ENCODE measurements at places on chromosomes 2 and 18.
A peak's percentile ranks its signal among the peaks of the same experiment; 100 is the strongest.

DNA sequence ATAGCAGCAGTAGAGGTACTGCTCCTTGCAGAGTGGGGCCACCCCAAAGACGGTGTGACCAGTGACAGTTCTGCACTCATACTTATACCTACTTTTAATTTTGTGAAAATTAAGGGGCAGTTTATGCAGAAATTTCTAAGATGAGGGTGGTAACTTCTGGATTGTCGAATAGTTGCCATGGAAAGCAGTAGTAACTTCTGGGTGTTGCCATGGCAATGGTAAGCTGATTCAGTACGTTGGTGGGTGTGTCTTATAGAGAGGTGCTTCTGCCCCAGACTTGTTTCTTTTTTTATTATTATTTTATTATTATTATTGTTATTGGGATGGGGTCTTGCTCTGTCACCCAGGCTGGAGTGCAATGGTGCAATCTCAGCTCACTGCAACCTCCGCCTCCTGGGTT, 82.8 kb upstream of the L3MBTL4 start:
- no peak for DNase-seq

DNA sequence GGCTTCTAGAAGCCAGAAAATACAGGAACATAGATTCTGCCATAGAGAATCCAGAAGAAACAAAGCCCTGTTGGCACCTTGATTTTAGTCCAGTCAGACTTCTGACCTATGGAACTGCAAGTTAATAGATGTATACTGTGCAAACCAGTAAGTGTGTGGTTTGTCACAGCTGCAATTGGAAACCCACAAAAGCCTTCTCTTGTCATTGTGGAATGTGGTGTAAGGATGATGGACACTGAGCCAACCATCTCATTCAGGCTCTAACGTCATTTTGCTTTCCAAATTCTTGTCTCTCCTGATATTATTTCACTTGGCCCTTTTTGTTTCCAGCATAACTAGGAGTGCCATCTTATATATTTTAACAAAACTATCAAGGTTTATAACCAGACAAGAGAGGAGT, 369.5 kb upstream of the SMIM21 start:
- no peak for DNase-seq

GRCh38 chr2:181991171-181991885, 5.7 kb downstream of the PPP1R1C start:
- DNase-seq: no peak

GRCh38 chr2:111134055-111134454, 13.3 kb downstream of the BCL2L11 start:
- no peak for DNase-seq

- DNase-seq: no peak
These were observed 173.9 kb downstream of the HDAC4 start for GRCh38 chr2:239226677-239227581.

GRCh38 chr2:75099521-75099922, 99.8 kb downstream of the TACR1 start:
- DNase-seq: no peak

- no peak for DNase-seq
These were observed 17.5 kb downstream of the GPR35 start for GRCh38 chr2:240642806-240643092.

DNA sequence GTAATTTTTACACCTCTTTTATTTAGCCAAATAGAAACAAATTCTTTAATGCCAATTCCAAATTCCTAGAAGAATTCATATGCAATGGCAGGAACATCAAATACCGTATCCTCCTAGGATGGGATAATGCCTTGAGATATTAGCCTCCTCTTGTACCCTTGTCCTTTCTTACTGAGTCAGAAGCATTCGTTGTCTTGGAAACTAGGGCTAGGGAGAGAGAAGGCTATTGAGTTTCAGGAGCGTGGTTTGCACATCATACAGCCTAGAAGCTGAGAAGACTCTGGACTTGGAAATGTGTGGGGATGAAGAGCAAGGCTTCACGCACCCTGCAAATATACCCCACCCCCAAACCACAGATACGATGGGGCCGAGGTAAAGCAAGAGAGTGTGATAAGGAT, 300.7 kb downstream of the SP3 start:
- no peak for DNase-seq

DNA sequence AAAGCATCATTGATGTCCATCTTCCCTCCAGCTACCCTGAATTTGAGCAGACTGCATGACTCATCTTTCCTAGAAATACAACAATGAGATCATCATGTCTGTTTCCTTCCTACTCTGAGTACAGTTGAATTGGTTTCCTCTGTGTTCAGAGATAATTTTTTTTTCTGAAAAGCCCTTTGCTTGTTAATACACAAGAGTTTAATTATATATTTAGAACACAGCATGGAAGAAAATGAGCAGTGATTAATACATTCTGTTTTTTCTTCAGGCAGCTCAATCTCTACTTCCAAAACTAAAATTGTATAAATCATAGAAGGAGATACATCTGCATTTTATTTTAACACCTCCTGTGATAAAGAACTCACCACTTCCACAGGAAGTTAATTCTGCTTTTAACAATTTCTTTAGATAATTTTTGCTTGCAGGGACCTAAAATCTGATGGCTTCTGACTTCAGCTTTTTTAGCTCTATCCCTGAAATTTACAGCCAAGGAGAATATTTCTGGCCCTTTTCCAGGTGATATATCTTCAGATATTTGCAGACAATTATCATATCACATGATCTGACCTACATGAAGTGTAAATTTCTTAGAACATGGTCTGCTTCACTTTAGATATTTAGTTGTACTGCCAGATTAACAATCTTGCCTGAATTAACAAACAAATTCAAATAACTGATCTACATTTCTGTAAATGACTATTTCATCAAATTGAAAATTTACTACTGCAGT, 249.0 kb downstream of the TRIB2 start:
- no peak for DNase-seq

DNA sequence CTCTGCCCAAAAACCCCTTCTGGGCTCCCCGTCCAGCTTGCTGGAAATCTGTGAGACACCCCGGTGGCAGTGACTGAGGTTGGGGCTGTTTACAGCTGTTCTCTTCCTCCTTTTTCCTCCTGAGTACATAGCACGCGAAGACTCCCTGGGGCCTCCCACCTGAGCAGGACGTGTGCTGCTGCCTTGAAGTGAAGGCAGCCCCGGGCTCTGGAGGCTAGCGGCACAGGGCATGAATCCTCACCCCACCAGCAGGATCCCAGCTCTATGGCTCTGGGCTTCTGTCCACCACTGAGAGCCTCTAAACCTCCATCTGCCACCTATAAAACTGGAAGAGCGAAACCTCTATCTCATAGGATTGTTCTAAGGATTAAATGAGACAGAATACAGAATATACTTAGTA, 182.5 kb downstream of the TMEM163 start:
- no peak for DNase-seq

GRCh38 chr18:79771446-79772107, 26.2 kb upstream of the KCNG2 start:
- no peak for DNase-seq

DNA sequence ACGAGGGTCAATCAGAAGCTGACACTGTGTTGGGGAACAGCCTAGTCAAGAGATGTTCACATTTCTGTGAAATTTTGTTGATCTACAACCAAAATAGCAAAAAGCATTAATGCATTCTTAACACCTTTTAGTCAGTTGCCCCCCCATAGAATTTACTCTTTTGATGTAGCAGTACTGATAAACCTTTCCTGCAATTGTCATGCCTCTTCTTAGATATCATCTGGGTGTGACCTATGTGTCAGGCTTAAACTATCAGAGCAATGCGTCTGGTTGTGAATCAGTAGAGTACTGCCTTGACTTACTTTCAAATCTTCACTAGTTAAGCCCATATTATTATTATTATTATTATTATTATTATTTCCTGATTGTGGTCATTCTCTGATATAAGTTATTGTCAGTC, 61.9 kb downstream of the GREB1L start:
- DNase-seq: no peak

DNA sequence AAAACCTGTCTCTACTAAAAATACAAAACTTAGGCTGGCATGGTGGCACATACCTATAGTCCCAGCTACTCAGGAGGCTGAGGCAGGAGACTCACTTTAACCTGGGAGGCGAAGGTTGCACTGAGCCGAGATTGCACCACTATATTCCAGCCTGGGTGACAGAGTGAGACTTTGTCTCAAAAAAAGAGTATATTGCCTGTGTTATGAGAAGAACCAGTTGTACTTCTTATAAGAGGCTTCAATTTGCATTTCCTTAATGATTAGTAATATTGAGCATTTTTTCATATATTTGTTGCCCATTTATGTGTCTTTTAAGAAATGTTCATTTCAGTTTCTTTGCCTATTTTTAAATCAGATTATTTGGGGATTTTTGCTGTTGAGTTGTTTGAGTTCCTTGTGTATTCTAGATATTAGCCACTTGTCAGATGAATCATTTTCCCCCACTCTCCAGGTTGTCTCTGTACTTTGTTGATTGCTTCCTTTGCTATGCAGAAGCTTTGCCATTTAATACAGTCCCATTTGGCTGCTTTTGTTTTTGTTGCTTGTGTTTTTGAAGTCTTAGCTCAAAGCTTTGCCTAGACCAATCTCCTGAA, 75.8 kb upstream of the LRPPRC start:
- DNase-seq: no peak

GRCh38 chr2:240277073-240277806, 136.8 kb upstream of the OTOS start:
- DNase-seq: no peak

DNA sequence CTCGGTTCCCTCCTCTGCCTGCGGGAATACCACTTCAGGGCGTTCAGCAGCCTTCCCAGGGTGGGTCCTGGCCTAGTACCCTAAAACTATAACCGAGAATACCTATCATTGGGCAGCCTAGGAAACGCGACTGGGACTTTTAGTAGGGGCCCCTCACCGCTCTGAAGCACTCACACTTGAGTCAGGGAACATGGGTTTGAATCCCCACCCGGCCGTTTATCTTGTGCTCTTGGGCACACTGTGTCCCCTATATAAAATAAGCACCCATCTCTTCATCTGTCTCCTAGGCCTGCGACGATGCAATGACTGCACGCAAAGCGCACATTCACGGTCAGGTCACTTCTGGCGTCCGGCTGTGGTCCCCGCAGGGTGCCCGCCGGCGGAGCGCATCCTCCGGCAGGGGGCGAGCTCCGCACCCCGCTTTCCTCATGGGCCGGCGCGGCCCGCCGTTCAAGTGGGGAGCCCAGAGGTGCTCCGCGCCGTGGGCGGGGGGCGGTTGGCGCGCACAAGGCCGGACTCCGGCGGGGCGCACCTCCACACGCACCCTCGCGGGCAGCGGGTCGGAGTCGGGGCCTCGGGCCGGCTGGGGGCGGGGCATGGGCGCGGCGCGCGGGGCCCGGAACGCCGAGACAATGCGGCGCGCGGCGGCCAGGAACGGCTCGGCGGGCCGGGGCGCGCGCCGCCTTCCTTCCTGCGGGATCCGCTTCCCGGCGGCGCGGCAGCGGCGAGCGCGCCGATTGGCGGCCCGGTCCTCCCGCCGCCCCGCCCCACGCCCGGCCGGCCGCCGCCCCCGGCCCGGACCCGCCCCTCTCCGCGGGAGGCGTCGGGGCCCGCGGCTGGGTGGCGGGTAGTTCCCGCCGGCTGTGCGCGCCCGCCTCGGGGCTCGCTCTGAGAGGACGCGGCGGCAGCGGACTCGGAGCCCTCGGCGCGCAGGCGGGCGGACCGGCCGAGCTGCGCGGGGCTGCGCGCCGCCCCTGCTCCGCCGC, at the start of gene ASAP2:
ASAP2 (plus strand) TSS at position 850 of the 986 bp plus-strand sequence. CDS start 293 bp downstream, outside the sequence.
- peak; percentile 66 for DNase-seq

GRCh38 chr2:178193823-178194599, at the start of gene OSBPL6:
TSS of gene OSBPL6 (plus strand) at chr2:178194512. CDS start at chr2:178306185, 111,673 bp downstream.
- peak; percentile 81 for DNase-seq
